ENCODE measurements at places on chromosomes 5 and 9.

DNA sequence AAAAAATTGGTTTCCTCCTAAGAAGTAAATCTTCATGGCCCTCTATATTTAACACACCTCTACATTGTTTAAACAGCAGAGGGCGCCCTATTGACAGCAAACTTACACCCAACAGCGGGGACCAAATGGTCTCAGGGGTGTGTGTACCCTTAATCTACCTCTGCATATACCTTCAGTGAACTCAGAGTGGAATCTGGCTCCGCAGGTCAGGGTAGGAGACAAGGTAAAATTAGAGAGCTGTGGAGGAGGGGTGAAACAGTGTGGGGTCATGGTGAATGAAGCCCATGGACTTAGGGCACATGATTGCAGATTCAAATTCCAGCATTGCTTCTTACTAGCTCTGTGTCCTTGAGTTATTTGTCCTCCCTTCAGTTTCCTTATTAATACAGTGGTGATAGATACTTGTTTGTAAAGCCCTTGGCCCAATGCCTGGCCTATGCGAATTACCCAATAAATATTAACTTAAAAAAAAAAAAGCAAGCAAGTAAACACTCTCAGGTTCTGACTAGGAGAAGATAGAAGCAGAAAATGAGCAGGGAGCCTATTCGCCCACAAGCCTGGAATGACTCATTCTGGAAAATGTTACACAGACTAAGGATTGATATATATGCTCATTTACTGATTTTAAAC lies 122.9 kb downstream of the CAVIN4 start:
- DNase-seq = peak; percentile 24

- no peak for DNase-seq
These were observed 275.2 kb downstream of the BNC2 start for GRCh38 chr9:16595227-16595626.

GRCh38 chr9:9603345-9603744 lies 1009.5 kb downstream of the PTPRD start:
- DNase-seq = no peak

- DNase-seq = no peak
These were observed 57.4 kb downstream of the SEMA4D start for GRCh38 chr9:89440548-89440947.

GRCh38 chr5:166639151-166639550 lies 1652.3 kb upstream of the WWC1 start:
- no peak for DNase-seq

DNA sequence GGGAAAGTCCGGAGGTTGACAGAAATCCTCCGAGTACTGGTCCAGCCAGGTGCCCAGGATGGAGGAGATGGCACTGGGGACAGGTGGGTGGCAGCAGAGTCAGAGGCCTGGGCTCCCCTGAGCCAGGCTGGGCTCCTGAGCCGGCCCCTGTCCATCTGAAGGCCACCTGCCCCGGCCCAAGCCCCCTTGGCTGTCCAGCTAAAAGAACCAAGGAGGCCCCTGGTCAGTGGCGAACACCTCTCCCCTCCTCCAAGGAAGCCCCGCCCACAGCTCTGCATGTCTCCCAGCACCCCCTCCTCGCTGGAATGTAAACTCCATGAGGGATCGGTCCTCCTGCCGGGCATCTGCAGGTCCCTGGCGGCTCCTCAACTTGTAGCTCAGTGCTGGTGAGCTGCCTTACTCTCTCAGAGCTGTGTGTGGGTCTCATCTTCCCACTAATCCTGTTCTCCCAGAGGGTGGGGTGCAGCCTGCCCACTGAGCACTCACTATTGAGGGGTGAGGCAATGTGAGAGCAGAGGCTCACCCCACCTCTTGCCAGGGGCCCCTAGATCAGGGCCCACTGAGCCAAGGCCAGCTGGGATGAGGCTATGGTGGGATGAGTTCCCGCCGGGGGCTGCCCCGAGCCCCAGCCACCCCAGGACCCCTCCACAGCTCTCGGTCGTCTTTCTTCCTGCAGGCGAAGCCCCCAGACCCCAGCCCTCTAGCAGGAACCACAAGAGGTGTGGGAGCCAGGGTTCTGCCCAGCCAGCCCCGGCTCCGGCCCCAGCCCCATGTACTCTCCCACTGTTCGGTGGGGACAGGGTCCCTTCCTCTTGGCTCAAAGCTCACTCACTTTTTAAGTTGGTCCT lies 12.0 kb downstream of the RALGDS start:
- no peak for DNase-seq

GRCh38 chr9:111450124-111450523 lies 34.1 kb downstream of the ECPAS start:
- no peak for DNase-seq

DNA sequence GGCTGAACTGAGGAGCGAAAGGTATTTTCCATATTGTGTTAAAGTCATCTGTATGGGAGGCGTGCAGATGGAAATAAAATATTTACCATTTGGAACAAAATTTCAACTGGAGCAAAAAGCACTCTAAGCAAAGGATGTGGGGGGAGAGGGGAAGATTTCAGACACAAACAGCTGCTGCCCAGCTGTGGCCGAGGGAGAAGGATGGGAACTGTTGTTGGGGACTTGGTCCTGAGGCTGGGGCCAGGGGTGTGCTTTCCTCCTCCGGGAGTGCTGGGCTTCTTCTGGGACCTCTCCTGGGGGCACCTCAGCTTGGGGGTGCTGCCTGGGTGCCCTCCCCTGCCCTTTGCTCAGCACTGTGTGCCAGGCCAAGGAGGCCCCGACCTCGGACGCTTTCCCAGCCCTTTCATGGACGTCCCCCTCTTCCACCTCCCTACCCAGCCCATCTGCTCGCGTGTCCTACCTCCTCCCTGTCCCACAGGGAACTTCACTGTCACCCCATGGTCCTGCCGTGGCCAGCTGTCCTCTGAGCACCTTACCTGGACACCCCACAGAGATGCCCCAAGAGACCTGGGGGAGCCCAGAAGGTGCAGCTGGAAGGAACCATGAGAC lies 101.9 kb upstream of the COL5A1 start:
- DNase-seq = no peak

DNA sequence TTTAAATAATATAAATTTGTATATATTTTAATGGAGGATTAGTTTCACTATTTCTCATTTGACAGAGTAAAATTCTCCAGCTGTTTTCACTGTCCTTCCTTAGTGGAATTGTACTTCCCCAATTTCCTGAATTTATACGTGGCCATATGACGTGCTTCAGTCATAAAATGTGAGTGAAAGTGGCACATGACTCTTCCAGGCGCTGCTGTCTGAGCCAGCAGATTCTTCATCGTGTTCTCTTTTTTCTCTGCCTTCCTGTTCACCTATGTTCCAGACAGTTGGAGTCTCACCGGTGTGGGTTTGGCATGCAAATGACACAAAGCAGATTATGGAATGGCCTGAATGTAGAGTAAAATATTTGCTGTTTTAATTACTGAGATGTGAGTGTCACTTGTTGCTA lies 684.1 kb downstream of the SEMA5A start:
- no peak for DNase-seq

DNA sequence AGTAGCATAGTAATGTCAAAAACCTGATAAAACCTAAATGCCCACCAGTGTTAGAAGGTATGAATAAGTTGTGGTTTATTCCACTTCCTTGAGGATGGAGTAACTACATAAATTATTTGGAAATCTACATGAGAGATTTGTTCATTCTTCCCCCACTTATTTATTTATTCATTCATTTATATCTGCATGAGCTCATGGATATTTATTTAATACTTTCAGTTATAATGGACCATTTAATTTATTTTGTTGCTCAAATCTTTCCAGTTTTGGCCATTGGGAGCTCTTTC lies 223.8 kb upstream of the S1PR3 start:
- DNase-seq = no peak

DNA sequence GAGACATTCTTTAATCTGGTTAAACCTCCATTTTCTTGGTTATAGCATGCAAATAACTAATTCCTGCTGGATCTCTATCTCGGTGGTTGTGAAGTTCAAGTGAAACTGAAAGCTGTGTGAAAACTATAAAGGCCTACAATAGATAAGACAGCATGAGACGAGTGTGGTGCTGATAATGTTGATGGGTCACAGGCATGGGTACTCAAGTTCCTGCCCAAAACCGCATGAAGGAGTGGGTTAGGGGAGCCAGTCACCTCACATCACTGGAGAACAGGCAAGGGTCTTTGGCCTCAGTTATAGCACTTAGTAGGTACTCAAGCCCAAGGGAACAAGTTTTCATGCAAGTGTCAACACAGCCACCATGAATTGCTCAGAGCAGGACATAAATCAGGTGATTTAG lies 16.7 kb downstream of the HMHB1 start:
- DNase-seq = no peak
